WTC11 (cell line): ENCODE measurements at places on chromosomes 2 and 18. TPM values are rescaled to one million over a fixed set of nuclear protein-coding genes. Genes with fewer than 3 reads are reported as not detected.

PDCD1 gene
- 0.25 to 0.52 TPM (median 0.30 TPM) in 3 replicates for total RNA-seq

PRKD3 gene
- total RNA-seq: 65.9 to 82.1 TPM (median 68.5 TPM) in 3 replicates

LGALSL gene
- total RNA-seq: 21.0 to 26.5 TPM (median 24.2 TPM) in 3 replicates

PLGLB2 gene
- total RNA-seq: 0.15 to 0.41 TPM (median 0.37 TPM) in 3 replicates

GNAL gene
- total RNA-seq: 22.3 to 26.7 TPM (median 23.9 TPM) in 3 replicates

DNA sequence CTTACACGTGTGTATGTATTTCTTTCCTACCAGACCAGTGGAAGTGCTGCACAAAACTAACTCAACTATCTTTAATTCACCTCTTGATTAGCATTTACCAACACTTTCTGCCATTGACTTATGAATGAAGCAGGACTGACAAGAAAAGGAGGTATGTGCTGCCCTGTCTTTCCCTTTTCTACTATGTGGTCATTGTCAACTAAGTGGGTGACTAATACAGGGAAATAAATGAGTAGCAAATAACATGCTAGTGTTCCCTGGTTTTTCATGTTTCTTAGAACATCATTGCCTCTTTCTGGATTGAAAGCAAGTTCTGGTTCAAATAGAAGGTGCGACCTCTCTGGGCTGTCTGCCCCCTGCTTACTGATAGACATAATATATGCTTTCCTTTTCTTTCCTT lies 58.0 kb downstream of the LINC00305 start:
- H3K27ac ChIP-seq: no peak overlapping the region
- H3K27me3 ChIP-seq: no peaks in the 10 kb centered on the region
- peaks cover 7% of the 10 kb centered on the region for H3K36me3 ChIP-seq
- H3K4me1 ChIP-seq: peaks cover 13% of the 10 kb centered on the region

GRCh38 chr2:173982918-173983317 lies 17.7 kb upstream of the SP3 start:
- no peaks in the 10 kb centered on the region for H3K36me3 ChIP-seq
- H3K4me3 ChIP-seq: no peak overlapping the region
- no peak for DNase-seq

DNA sequence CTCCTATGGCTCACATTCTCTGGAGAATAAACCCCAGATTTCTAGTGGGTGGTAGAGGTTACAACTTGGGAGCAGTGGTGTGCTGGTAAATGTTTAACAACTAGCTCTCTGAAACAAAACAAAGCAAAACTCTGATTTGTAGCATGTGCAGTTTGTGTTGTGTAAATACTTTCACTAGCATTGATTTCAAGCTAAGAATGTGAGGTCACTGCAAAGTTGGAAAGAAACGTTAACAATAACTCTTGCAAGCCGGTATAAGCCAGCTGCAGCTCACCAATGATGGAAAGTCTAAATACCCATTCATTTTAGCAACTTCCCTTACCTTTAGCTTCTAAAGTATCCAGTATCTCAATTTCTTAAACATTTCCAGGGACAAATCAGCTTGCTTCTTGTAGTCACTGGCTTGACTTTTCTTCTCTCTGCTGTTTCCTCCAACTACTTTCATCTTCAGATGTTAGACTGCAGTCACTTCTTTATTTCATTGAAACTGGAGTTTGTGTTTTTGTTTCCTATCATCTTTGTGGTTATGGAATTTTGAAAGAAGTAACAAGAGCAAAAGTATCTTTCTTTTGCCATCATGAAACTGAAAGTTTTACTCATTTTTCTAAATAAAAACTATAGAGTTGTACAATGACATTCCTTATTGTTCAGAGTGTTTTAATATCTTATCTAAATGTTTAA lies 140.2 kb downstream of the PLCL1 start:
- H3K4me1 ChIP-seq: peaks cover 32% of the 10 kb centered on the region
- no peak overlapping the region for H3K27ac ChIP-seq
- no peak overlapping the region for H3K4me3 ChIP-seq
- no peaks in the 10 kb centered on the region for H3K36me3 ChIP-seq

- H3K27ac ChIP-seq: peak overlapping the region; percentile 16; the same call in 1 of the 2 replicates
- no peak overlapping the region for H3K4me3 ChIP-seq
- no peaks in the 10 kb centered on the region for H3K27me3 ChIP-seq
- H3K36me3 ChIP-seq: no peaks in the 10 kb centered on the region
- H3K4me1 ChIP-seq: peaks cover 24% of the 10 kb centered on the region
- DNase-seq: no peak
Measured at GRCh38 chr2:207879536-207879935, 109.8 kb upstream of the FZD5 start.

- H3K4me3 ChIP-seq: peak overlapping the region; percentile 85
- H3K4me1 ChIP-seq: peaks cover 38% of the 10 kb centered on the region
- H3K36me3 ChIP-seq: no peaks in the 10 kb centered on the region
- peaks cover 49% of the 10 kb centered on the region for H3K27me3 ChIP-seq
- H3K27ac ChIP-seq: no peak overlapping the region
Measured at GRCh38 chr2:234950435-234950729, 1.4 kb upstream of the SH3BP4 start.

DNA sequence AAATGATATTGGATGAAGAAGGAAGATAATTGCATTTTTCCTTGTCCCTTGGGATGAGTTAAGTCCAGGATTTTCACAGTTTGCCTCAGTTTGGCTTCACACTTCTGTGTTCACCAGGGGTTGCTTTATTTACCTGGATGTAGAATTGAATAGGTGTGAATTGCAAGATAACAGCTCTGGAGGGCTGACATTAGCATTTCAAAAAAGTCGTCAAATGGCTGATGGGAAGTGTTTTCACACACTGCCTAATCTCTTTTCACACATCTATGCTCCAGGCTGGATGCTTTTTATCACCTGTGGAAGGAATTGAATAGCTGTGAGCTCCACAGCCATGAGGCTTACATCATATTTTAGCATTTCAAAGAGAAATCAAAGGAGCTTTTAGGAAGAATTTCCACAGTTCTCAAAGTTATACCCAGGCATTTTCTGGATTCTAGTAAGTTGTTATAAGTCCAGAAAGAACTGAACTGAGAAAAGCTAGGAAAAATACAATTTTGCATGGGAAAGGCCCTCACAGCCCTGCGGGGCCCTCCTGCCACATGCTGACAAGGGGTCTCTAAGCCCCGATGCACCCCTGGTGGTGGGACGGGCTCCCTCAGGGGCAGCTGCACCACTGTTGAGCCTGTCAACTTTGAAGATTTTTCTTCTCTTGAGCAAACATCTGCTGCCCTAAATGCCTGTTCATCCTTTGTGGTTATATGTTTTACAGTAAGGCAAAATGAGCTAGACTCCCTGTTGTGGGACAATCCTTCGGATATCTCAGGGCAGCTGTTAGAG lies 43.9 kb downstream of the TEX51 start:
- H3K4me3 ChIP-seq: no peak overlapping the region
- H3K36me3 ChIP-seq: peaks cover 68% of the 10 kb centered on the region
- peaks cover 100% of the 10 kb centered on the region for H3K27me3 ChIP-seq
- peak; percentile 41 for DNase-seq
- H3K4me1 ChIP-seq: peaks cover 44% of the 10 kb centered on the region

GRCh38 chr2:25756536-25756935 lies 83.2 kb upstream of the DTNB start:
- peaks cover 40% of the 10 kb centered on the region for H3K36me3 ChIP-seq
- no peaks in the 10 kb centered on the region for H3K4me1 ChIP-seq
- no peak overlapping the region for H3K27ac ChIP-seq
- no peak overlapping the region for H3K4me3 ChIP-seq
- no peaks in the 10 kb centered on the region for H3K27me3 ChIP-seq

DNA sequence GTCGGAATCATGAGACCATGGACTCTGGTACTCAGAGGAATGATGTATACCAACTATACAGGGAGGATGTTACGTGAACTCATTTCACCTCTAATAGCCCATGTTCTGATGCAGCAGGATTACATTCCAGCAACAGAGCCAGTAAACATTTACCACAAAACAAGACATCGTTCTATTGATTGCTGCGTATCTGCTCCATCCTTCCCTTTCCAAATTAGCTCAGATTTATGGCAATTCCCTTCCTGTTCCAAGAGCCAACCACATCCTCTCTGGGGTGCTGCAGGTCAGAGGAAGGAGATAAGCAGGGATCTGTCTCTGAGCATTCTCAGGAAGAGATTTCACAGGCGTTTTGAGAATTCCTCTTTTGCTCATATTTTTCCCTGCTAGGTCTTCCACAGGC lies 98.3 kb downstream of the KLF7 start:
- no peaks in the 10 kb centered on the region for H3K36me3 ChIP-seq
- peaks cover 11% of the 10 kb centered on the region for H3K4me1 ChIP-seq
- no peak for DNase-seq
- no peak overlapping the region for H3K27ac ChIP-seq
- no peak overlapping the region for H3K4me3 ChIP-seq
- H3K27me3 ChIP-seq: no peaks in the 10 kb centered on the region

DNA sequence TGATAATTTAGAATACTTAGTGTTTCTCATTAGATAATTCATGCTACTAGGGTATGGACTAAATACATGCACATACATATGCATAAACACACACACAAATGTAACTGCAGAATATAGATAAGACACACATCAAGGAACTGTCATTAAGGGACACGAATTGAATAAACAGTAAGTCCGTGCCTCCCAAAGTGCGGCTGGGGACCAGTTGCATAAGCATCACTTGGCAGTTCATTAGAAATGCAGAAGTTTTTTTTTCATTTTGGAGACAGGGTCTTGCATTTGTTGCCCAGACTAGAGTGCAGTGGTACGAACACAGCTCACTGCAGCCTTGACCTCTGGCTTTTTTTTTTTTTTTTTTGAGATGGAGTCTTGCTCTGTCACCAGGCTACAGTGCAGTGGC lies 130.0 kb upstream of the CCDC195 start:
- no peak overlapping the region for H3K27ac ChIP-seq
- H3K27me3 ChIP-seq: no peaks in the 10 kb centered on the region
- H3K36me3 ChIP-seq: no peaks in the 10 kb centered on the region

DNA sequence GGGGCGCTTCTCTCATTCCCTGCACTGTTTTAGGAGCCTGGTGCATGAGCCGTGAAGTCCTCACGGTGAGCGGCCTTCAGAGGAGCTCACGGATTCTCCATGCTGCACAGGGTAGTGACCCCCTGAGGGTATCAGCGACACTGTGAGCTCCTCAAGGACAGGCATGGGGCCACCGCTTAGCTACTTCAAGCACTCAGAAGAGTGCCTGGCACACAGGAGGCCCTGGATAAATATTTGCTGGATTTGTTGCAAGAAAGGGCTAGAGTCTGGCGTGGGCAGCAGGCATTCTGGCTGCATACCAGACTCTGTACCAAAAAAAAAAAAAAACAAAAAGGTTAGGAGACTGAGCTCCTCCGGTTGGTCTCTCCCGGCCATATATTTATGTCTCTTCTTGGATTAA lies 5.7 kb upstream of the MBP start:
- no peak overlapping the region for H3K27ac ChIP-seq
- no peak for DNase-seq
- H3K27me3 ChIP-seq: peaks cover 26% of the 10 kb centered on the region
- no peak overlapping the region for H3K4me3 ChIP-seq
- H3K36me3 ChIP-seq: peaks cover 16% of the 10 kb centered on the region
- peaks cover 10% of the 10 kb centered on the region for H3K4me1 ChIP-seq
